Hepatocyte (in vitro differentiated cells): ENCODE measurements at places on chromosomes 3 and 15.

GRCh38 chr3:33131331-33132018, 17.7 kb downstream of the CRTAP start:
- peak; percentile 85 for DNase-seq

GRCh38 chr3:66098436-66098835, 59.7 kb upstream of the MAGI1 start:
- no peak for DNase-seq

DNA sequence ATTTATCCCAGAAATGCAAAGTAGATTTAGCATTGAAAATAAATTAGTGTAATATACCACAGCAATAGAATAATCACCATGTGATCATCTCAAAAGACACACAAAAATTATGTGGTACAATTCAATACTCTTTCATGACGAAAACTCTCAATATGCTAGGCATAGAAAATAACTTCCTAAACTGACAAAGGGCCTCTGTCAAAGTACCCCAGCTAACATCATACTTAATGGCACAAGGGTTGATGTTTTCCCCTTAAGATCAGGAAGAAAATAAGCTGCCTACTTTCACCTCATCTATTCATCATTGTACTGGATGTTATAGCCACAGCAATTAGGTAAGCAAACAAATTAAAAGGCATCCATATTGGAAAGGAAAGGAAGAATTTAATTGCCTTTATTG, 22.7 kb upstream of the NIPA2 start:
- DNase-seq = no peak

- no peak for DNase-seq
Observed at GRCh38 chr3:161403251-161403650, 31.9 kb upstream of the SPTSSB start.

- no peak for DNase-seq
Observed at GRCh38 chr15:55893852-55894251, 99.6 kb downstream of the NEDD4 start.

GRCh38 chr3:115347737-115348136, 200.6 kb upstream of the ZBTB20 start:
- DNase-seq = no peak

DNA sequence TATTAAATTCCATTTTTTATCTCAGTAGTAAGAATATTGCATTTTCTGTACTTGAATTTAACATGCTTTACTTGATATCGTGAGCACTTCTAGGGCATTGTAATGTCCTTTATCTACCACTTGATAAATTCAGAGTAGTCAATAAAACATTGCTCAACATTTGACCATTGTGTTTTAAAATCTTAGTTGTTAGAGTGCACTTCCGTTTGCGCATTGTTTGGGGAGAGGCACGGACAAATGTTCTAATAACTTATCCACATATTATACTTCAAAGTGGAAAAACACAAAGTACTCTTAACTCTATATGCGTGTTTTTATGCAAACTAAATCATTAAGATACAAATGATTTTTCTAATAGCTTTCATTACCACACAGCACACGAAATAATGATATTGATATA, 419 bp downstream of the FAM227B start:
- no peak for DNase-seq
